Activated naive CD8-positive, alpha-beta T cell treated with anti-CD3 and anti-CD28 coated beads, Interleukin-2, amount 10 ng/mL, durations not matched to agents 7 days and 5 days (primary cell): ENCODE measurements at places on chromosomes 6 and 20. TPM values are rescaled to one million over a fixed set of nuclear protein-coding genes. Genes with fewer than 3 reads are reported as not detected.

DNA sequence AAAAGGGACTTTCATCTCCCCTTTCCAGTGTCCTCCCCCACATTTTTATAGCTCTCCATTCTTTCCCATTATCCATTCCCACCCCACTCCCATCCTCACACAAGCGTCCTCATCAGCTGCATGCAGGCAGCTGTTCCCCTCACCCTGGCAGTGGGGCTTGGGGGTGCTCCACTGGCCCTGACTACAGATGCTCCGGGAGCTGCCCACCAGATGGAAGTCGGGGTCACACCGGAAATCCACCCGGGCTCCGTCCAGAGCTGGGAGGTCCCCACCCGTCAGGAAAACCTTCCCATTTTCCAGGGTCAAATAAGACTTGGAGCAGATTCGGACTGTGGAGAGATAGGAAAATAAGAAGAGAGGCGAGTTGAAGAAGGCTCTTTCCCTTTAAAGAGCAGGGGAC, 2.7 kb downstream of the GABBR1 start:
- H3K36me3 ChIP-seq: peaks cover 3% of the 10 kb centered on the region
- no peak overlapping the region for H3K4me3 ChIP-seq
- peaks cover 57% of the 10 kb centered on the region for H3K27me3 ChIP-seq
- H3K4me1 ChIP-seq: peaks cover 30% of the 10 kb centered on the region
- H3K27ac ChIP-seq: no peak overlapping the region
- no peak for DNase-seq

The APOBEC2 gene
- total RNA-seq: not detected

- H3K27me3 ChIP-seq: no peaks in the 10 kb centered on the region
- no peak overlapping the region for H3K27ac ChIP-seq
- DNase-seq: no peak
- H3K4me1 ChIP-seq: no peaks in the 10 kb centered on the region
- H3K36me3 ChIP-seq: no peaks in the 10 kb centered on the region
Observed at GRCh38 chr6:131042664-131043063, 20.4 kb downstream of the EPB41L2 start.

The ACTL10 gene
- 4.4 TPM for total RNA-seq

The PRL gene
- total RNA-seq: not detected

DNA sequence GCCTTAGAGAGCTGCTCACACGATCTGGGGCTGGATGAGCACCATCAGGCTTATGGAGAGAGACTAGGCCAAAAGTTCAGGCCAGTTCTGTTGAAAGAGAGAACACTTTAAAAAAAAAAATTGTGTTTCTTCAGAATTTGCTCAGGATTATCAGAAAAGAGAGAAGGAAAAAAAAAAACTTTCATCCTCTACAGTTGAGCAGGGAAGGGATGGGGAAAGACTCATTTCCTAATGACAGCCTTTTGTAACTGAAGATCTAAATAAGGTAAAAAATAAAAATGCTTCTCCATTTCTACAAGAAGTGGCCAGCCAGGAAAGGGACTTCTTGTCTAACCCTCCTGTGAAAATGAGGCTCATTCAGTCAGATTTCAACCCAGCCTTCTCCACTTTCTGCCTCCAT, 134.8 kb downstream of the LY86 start:
- peaks cover 10% of the 10 kb centered on the region for H3K27me3 ChIP-seq
- H3K4me3 ChIP-seq: no peak overlapping the region
- H3K27ac ChIP-seq: no peak overlapping the region
- H3K4me1 ChIP-seq: peaks cover 13% of the 10 kb centered on the region
- no peaks in the 10 kb centered on the region for H3K36me3 ChIP-seq
- DNase-seq: no peak

The SMOC2 gene
- total RNA-seq: not detected

DNA sequence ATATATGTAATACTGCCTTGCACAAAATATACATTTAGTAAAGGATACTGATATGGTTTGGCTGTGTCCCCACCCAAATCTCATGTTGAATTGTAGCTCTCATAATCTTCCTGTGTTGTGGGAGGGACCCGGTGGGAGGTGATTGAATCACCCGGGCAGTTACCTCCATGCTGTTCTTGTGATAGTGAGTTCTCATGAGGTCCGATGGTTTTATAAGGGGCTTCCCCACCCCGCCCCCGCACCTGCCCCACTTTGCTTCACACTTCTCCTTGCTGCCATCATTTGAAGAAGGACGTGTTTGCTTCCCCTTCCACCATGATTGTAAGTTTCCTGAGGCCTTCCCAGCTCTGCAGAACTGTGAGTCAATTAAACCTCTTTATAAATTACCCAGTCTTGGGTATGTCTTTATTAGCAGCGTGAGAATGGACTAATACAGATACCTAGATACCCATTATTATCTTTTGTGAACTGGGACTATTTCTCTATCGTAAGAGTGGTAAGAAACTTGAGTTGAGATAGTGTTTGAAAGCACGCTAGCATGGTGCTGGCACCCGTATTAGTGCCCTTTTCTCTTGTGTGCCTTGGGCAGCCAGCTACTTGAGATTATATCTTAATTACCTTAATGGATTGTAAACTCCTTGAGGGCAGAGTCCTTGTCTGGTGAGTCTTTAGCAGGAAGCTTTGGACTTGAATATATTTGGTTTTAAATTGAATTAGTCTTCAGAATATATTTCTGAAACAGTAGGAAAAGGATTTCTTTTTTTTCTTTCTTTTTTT, 25.6 kb downstream of the TOP1 start:
- no peak for DNase-seq
- H3K36me3 ChIP-seq: peaks cover 46% of the 10 kb centered on the region
- H3K27me3 ChIP-seq: no peaks in the 10 kb centered on the region
- no peak overlapping the region for H3K4me3 ChIP-seq
- H3K4me1 ChIP-seq: peaks cover 65% of the 10 kb centered on the region

GRCh38 chr20:62377615-62378178, 9.2 kb upstream of the RPS21 start:
- peaks cover 5% of the 10 kb centered on the region for H3K4me1 ChIP-seq
- no peak overlapping the region for H3K27ac ChIP-seq
- no peak for DNase-seq
